ENCODE measurements at places on chromosomes 11 and 22.

GRCh38 chr22:36088292-36088691 is 59.7 kb upstream of the RBFOX2 start:
- DNase-seq: no peak

DNA sequence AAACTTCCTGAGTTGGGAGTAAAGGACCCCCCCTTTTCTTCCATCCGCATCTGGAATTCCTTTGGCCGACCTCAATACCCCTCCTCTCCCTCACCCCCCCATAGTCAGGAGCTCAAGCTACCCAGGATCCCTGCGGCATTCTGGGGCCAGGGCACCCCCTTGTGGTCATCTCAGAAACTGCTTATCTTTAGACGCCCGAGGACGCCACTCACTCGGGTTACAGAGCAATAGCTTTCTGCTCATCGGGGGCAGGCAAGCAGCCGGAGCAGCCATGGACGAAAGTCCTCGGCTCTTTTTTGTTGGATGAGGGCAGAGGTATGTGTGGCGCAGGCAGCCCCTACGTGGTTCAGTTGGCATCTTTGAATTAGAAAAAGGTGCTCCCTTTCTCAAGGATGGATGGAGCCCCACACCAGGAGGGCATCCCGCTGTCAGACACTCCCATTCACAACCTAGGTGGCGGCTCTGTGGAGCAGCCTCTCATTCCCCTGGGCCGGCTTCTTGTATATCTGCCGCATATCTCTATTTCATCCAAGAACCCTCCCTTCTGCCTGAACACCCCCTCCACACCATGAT is 2.3 kb downstream of the C1QTNF5 start:
- peak; percentile 39 for DNase-seq

- no peak for DNase-seq
Measured at GRCh38 chr11:81420668-81421250, 1312.9 kb downstream of the FAM181B start.

- DNase-seq: no peak
Measured at GRCh38 chr11:911031-911889, 650 bp upstream of the CHID1 start.

DNA sequence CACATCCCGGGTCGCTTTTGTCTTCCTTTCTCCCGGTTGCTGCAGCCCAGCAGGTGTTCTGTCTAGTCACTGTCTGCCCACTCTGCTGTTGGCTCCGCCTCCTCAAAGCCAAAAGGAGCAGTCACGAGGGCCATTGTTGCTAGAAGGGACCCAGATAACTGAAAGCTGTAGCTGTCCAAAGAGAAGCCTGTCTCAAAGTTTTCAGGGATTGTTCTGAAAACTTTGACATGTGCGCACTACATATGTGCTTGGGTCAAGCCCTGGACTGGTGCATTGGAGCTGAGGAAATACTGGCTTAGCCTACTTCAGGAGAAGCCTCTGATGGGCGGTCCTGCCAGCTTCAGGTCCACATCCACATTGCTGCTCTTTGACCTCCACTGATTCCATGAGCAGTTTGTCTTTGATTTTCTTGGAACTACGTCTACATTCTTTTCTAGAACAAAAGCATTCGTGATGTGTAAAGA is 8.8 kb upstream of the OR2AT4 start:
- DNase-seq: no peak

GRCh38 chr22:43424666-43425630 is 13.1 kb downstream of the MPPED1 start:
- no peak for DNase-seq

DNA sequence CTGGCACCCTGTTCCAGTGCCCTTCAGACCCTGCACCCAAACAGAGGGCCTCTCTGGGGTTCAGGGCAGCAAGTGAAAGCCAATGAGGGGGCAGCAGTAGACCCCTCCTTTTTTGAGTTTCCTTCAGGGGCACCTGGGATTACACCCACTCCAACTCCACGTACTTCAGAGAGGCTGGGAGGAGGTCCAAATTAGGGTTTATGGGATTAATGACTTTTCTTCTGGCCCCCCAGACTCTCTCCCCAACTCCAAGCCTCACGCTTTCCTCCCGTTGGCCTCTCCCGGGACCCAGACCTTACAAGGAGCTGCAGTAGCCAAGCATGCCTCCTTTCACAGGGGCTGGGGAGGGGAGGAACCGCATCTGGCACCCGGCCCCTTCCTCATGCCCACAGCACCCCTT is 101.7 kb downstream of the NECTIN1 start:
- no peak for DNase-seq

- DNase-seq: no peak
Measured at GRCh38 chr11:96614846-96615245, 225.0 kb downstream of the JRKL start.

DNA sequence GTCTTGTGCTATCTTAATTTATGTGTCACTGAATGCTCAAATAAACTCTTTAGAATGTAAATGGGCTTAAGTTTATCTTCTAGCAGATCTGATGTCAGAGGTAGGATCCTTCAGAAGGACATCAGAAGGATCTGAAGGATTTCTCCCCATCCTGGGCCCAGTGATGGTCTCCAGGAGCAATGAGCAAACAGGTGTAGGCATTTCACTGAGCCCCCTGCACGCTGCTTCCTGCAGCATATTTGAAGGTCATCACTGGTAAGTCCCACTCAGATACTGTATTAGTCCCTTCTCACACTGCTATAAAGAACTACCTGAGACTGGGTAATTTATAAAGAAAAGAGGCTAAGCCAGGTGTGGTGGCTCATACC is 4.5 kb downstream of the GSTP1 start:
- no peak for DNase-seq

- no peak for DNase-seq
Measured at GRCh38 chr11:28461846-28462245, 353.7 kb downstream of the METTL15 start.

- DNase-seq: no peak
Measured at GRCh38 chr11:1060852-1061616, 13.6 kb upstream of the MUC2 start.

GRCh38 chr22:32589007-32589406 is 114.4 kb downstream of the FBXO7 start:
- no peak for DNase-seq

GRCh38 chr22:36743591-36744412 is 32.1 kb downstream of the IFT27 start:
- DNase-seq: no peak

GRCh38 chr11:112266410-112266778 is 5.7 kb upstream of the PLET1 start:
- DNase-seq: no peak

GRCh38 chr11:117292616-117293015 is 1.5 kb downstream of the BACE1-AS start:
- DNase-seq: no peak

GRCh38 chr22:28064920-28065319 is 145.9 kb upstream of the PITPNB start:
- no peak for DNase-seq

DNA sequence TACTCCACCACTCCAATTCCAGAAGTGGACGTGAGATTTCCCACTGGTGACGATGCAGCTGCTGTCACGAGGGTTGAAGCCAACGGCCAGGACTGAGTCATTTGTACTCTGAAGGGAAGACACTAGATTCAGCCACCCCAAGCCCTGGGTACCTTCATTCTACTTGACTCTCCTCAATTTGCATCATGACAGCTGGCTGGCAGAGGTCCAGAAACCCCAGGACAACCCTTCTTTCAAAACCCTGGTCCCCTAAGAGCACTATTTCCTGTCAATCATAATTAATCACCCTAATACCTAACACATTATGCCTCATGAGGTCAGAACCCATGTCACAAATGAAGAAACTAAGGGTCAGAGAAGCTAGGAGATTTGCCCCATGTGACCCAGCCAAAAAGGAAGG is 4.9 kb downstream of the EML3 start:
- peak; percentile 36 for DNase-seq

DNA sequence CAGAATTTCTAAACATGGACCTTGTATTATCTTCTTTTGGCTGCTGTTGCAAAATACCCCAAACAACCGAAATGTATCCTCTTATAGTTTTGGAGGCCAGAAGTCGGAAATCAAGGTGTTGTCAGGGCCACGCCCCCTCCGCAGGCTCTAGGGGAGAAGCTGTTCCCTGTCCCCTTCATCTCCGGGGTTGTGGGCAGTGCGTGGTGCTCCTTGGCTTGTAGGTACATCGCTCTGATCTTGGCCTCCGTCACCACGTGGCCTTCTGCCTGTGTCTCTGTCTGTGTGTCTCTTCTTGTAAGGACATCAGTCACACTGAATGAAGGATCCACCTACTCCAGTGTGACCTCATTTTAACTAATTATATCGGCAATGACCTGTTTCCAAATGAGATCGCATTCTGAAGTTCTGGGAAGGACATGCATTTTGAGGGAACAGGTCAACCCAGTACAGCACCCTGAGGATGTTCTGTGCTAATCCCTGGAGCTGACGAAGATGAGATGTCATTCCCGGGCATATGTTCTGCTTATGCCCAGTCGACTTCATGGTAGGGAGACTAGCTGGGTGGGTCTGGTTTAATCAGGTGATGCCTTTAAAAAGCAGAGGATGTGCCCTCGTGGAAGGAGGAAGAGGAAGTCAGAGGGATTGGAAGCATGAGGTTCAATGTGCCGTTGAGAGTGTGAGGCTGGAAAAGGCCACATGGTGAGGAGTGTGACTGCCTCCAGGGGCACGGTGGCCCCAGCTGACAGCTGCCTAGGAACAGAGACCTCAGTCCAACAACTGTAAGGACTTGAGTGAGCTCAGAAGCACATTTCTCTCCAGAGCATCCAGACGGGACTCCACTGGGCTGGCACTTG is 531.1 kb downstream of the TBC1D22A start:
- DNase-seq: no peak

DNA sequence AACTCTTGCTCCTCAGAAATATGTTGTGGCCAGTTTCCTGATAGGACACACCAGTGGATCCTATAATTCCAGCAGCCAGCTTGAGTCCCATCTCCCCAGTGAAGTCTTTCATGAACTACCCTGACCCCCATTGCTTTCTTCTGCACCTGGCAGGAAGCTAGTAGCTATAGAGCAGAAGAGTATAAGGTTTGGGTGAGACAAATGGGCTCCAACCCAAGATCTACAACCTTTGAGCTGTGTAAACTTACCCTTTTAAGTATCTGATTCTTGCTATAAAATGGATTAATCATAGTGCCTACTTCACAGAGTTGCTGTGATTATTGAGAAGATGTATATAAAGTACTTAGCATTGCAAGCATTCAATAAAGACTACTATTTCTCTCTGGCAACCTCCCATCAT is 396.9 kb upstream of the CADM1 start:
- DNase-seq: no peak

GRCh38 chr22:24324137-24324536 is 53.5 kb downstream of the SPECC1L start:
- DNase-seq: no peak

DNA sequence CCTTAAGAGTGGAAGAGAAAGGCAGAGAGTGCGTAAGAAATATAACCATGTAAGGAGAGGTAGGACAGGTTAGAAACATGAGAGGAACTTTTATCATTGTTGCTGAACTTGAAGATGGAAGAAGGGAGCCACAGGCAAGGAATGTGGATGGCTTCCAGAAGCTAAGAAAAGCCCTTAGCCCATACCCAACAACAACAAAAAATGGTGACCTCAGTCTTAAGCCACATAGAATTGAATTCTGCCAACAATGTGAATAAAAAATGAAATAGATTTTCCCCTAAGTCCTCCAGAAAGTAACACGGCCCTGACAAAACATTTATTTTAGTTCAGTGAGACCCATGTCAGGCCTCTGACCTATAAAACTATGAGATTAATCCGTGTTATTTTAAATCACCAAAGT is 767.3 kb downstream of the FAM181B start:
- DNase-seq: no peak

DNA sequence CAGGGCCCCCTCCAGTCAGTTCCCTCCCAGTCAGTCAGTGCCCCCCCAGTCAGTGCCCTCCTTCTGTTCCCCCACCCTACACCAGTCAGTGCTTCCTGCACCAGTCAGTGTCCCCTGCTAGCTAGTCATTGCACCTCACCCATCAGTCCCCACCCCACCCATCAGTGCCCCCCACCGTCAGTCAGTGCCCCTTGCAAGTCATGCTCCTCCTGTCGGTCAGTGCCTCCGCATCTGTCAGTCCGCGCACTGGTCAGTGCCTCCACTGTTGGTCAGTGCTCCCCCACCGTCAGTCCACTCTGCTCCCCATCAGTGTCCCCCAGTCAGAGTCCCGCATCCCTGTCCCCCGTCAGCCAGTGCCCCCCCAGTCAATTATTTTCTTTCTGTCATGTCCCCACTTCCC is 3.3 kb downstream of the PPP6R2 start:
- no peak for DNase-seq

- no peak for DNase-seq
Measured at GRCh38 chr11:57668434-57668782, 494 bp downstream of the ZDHHC5 start.

GRCh38 chr11:63907063-63907462 is 9.9 kb downstream of the RCOR2 start:
- DNase-seq: no peak

DNA sequence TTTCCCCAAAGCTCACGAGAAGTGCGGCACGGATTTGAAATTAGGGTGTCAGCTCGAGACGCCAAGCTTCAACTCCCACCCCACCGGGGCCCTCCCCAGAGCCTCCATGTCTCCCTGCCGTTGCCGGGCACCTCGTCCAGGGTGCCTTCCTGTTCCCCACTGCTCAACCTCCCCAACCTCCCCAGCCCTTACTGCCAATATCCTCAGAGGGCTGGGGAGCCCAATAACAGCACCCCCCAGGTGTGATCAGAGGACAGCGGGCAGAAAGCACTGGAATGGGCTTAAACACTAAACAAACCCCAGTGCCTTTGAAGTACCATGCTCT is 1336.4 kb downstream of the TBC1D22A start:
- DNase-seq: no peak

DNA sequence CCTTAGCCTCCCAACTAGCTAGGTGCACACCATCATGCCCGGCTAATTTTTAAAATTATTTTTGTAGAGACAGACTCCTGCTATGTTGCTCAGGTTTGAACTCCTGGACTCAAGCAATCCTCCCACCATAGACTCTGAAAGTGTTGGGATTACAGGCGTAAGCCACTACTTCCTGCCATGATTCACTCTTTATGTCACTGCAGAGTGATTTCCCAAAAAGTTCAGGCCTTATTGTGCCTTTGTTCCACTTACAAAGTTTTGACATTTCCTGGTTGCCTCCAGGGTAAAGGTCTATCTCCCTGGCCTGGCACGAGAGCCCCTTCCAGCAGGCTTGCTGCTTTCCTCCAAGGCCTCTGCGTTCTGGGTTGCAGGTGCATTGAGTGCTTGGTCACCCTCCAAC is 44.6 kb upstream of the RIC3 start:
- no peak for DNase-seq

DNA sequence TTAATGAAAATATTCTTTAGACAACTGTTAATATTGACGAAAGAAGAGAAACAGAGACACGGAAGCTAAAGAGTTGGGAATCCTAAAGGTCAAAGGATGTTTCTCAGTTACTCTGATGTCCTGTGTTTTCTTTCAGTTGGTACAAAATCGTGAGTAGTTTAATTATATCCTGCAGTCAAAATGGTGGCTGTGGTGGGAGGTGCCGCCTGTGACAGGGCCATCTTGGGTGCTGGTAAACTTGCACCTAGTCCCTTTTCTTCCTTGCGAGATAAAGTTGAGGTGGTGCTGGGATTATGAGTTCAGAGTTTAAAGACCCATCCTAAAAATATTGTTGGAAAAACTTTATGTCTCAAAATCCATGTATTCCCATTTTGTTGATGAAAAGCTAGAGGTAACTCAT is 2.2 kb downstream of the CECR2 start:
- no peak for DNase-seq
